ENCODE measurements at places on chromosomes 16 and 17. TPM values are rescaled to one million over a fixed set of nuclear protein-coding genes. Genes with fewer than 3 reads are reported as not detected.

GRCh38 chr16:83023640-83024039, 396.9 kb downstream of the CDH13 start:
- no peak for DNase-seq

DNA sequence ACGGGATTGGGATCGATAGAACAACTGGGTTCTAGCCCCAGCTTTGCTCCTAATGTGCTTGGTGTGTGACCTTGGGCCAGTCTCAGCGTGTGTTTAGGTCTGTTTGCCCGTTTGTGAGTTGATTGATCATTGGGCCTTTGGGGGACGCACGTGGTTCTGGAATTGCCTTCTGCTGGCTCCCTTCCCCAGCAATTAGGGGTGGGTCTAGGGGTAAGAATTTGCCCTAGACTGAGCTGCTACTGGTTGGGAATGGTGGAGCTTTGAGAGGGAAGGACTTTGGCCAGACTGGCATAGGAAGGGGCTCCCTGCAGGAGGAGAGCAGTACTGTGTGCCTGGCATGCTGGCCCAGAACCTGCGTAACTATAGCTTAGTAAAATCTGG, 1.5 kb downstream of the SPNS2 start:
- no peak for DNase-seq

DNA sequence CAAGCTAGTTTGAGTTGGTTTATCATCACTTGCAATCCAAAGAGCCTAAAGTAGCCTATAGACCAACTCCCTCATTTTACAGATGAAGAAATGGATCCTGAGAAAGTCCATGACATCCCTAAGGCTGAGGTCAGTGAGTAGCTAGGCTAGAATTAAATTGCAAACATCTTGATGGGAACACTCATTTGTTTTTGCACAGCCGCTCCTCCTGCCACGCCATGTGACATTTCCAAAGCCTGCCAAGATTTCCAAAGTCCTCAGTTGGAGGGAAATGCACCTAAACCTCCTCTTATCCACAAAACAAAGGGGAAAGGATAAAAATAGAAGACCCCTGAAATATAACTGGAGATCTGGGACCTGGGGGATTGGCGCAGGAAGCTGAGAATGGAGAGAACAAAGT, 15.0 kb downstream of the TMEM92 start:
- no peak for DNase-seq

DNA sequence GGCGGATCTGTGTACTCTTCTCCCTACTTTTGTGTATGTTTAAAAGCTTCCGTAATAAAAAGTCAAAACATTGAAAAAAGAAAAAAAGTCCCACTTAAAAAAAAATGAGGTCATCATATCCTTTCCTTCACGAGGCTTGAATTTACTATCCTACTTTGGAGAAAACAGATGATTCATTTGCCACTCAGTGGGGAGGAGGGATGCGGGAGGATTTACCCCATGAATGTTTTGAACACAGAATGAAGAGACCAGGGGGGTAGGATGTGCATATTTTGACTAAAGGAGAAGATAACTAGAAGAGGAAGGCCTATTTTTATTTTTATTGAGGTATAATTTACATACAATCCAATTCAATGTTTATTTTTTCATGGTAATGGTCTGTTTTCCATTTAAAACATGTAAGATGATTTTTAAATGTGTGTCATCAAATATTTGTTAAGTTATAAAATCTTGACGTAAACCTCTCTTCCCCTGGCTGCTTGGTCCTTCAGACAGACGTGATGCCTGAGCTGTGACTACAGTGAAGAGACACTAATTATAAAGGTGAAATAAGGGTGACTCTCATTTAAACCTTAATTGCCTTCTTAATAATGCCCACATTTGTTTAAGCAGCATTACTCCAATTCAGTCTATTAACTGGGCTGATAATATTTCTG, 135.4 kb upstream of the AXIN2 start:
- DNase-seq: no peak

GRCh38 chr17:68777243-68777855, 176.2 kb upstream of the FAM20A start:
- peak; percentile 54 for DNase-seq

GRCh38 chr17:65158041-65158440, 20.9 kb downstream of the RGS9 start:
- no peak for DNase-seq

GRCh38 chr17:441155-441950, 88.7 kb upstream of the RPH3AL start:
- no peak for DNase-seq

DNA sequence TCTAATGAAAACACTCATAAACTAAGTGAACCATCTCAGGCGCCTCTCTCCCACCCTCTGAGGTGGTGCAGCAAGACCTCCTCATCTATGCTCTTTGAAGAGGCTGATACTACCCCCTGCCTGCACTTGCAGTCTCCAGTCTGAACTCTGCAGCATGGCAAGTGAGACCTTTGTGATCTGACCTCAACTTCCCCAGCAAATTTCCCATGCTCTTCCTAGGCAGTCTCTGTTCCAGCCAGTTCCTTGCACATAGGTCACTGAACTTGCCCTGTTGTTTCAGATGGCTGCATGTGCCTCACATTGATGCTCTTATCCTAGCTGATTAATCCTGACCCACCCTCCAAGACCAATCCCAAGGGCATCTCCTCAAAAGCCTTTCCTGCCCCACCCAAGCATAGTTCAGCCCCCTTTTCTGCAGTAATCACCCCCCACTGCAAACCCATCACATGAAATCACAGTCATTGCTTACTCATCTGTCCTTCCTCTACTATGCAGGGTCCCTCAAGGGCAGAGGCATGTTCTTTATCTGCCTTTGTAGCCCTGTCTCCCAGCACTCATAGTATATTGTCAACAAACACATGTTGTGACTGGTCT, 42.0 kb downstream of the TBX21 start:
- no peak for DNase-seq

DNA sequence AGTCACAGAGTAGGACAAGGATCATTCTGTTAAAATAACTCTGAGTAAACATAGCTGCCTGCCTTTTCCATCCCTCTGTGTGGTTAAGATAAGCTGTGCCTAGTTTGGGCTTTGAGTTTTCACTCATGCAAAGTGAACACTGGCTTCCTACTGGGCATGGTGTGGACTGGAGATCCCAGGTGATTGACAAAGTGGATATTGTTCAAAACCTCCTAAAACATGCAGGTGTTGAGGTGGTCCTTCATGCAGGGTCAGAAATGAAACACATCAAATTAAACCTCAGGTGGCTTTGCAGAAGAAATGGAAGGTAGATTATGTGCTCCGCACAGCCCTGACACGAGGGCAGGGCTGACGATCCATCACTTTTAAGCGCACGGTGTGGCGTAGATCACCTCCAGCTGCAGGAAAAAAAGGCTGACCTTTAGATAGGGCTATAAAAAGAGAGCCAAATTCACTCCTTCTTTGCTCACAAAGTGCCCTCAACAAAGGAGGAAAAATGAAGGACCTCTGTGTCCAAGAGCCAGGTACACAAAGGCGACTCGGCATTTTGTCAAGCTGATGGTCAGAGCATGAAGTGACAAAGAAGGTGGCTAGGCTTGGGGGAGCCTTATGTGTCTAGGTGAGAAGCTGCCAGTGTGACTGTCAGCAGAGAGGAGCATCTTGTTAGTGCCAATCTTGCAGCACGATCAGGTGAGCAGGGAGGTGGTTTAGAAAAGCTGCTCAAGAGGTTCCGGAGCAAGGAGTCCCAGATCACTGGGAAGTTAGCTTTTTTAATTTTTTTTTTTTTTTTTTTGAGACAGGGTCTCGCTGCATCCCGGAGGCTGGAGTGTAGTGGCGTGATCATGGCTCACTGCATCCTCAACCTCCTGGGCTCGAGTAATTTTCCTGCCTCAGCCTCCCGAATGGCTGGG, 19.9 kb upstream of the ITPRIPL2 start:
- DNase-seq: no peak

GRCh38 chr16:24018485-24018884, 182.7 kb downstream of the PRKCB start:
- no peak for DNase-seq

DNA sequence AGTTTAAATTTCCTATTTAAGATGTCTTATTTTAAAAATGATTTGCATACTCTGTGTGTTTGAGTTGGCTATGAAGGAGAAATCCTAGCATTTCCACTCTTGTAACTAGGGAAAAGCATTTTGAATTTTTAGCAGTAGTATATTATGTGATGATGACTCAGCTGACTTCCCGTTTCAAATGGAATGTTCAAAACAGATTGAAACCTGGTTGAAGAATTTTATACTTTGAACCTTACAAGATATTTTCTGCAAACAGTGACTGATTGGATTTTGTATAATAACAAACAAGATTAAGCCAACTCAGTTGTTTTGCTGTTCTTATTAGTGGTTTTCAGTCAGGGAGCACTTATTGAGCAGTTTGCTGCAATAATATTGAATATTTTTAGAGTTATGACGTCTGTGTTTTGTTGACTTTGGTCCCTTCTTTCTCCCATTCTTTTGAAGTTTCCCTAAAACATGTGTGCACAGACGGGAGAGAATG, 8.0 kb downstream of the TNRC6A start:
- DNase-seq: no peak

DNA sequence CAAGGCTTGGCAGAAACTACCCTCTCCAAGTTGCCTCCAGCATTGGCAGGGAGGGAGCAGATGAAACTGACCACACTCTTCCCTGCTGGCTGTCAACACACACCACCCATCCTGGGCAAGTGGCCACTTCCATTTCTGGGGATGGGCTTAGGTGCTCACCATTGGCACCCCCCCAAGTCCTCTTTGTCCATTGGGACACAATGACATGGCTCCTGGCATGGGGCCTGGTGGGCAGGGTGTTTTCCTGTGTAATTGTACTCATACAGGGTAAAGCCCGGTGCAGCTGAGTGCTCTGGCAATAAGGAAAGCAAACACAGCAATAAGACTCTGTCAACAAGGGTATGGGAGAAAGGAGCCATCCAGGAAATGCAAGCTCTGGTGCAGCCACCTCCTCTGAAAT, 22.6 kb downstream of the SCNN1B start:
- DNase-seq: peak; percentile 68

DNA sequence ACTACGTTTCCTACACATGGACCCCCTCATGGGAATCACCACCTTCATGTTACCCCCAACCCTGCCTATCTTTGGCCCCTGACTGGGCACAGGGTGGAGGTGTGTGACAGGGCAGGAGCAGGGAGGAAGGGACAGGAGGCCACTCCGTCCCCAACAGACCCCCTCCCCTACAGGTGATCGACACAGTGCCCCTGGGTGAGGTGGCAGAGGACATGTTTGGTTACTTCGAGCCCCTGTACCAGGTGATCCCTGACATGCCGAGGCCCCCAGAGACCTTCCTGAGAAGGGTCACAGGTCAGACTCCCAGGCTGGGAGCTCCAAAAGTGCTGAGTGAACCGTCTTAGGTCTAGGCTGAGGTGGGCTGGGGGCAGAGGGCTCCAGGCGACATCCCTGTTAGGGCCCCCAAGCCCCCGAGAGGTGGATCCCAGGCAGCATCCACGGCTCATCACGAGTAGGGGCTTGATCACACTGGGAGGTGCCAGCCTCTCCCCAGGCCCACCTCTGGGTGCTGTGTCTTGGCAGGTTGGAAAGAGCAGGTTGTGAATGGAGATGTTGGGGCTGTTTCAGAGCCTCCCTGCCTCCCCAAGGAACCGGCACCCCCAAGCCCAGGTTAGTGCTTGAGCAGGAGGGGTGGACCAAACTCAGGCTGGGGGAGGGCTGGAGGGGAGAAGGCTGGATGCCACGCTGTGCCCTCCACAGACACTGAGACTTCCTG, 1.5 kb downstream of the ACBD4 start:
- DNase-seq: no peak

DNA sequence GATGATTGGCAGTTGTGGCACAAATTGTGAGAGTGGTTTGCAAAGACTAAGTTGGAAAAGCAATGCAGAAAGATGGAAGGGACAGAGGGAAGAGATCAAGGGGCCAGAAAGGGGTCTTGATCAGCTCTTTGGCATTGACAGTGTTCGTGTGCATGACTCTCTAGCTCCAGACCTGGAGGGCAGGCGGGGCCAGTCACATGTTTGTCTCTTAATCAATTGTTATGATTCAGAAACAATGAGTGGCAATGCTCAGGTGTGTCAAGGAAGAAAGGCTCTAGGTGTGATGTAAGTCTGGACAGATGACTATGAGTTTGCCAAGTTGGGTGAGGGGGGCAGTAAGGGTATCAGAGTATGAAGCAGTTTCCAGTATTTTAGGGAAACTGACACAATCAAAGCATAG, 32.1 kb downstream of the WSB1 start:
- no peak for DNase-seq

DNA sequence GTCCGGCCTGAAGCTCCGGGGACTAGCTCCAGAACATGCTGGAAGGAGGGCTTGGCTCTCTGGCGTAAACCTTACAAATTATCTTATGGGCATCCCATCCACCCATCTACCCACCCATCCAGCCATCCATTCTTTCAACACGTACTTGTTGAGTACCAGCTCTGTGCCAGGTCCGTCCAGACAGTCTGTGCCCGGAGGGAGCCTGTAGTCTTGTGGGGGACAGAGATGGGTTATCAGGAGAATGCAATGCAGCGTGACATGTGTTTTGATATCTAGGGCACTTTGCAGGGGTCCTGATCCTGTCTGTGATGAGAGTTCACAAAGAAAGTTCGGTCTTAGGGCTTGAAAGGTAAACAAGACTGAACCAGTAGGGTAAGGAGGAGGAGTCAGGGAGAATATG, 4.1 kb upstream of the SLC13A2 start:
- no peak for DNase-seq

- DNase-seq: no peak
Measured at GRCh38 chr17:68822719-68823289, 132.4 kb downstream of the ABCA8 start.

- no peak for DNase-seq
Measured at GRCh38 chr17:40318830-40319391, 9.9 kb downstream of the RARA start.

- DNase-seq: peak; percentile 65
Measured at GRCh38 chr17:81869221-81870130, 1.7 kb downstream of the ARHGDIA start.

DNA sequence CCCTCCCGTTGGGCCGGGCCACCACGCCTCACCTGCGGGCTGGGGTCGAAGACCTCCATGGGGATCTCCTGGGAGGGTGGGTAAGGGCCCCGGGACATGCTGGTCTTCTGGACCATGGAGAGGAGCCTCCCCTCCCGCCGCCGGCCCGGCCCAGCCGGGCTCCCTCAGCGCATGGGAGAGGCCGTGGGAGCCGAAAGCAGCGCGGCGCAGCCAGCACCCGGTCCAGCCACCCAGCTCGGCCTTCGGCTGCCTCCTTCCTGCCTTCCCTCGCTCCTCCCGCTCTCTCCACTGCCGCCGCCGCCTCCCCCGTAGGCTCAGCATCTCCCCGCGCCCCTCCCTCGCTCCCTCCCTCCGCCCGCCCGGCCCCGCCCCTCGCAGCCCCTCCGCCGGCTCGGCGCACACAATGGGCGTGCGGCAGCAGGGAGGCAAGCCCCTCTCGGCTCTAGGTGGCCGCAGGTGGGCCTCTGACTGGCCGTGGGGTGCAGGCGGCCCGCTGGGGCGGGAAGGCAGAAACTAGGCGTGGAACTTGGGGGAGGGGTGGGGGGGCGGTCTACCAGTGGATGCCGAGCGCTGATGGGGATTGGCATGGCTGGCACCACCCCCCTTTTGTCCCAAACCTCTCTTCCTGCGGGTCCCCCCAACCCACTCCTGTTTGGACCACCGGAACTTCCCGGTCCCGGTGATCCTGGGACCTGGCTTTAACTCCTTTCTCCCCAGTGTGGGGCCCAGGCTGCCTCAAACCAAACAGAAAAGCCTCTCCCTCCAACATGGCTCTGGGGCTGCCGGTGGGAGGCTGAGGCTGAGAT, at the start of gene CACNB1:
Gene CACNB1, minus strand, starts transcription at position 290 of the 806 bp plus-strand sequence. Its CDS starts 174 bp downstream, at position 116.
- DNase-seq: peak; percentile 87

UNC45B gene
- 243 TPM for total RNA-seq

NOD2 gene
- total RNA-seq: 0.45 TPM

SECTM1 gene
- 5.5 TPM for total RNA-seq

ATMIN gene
- 26.5 TPM for total RNA-seq

RSKR gene
- 4.0 TPM for total RNA-seq
